ENCODE measurements at places on chromosomes 12 and 14.

- DNase-seq = no peak
Measured at GRCh38 chr12:4894019-4894418, 15.7 kb upstream of the KCNA1 start.

DNA sequence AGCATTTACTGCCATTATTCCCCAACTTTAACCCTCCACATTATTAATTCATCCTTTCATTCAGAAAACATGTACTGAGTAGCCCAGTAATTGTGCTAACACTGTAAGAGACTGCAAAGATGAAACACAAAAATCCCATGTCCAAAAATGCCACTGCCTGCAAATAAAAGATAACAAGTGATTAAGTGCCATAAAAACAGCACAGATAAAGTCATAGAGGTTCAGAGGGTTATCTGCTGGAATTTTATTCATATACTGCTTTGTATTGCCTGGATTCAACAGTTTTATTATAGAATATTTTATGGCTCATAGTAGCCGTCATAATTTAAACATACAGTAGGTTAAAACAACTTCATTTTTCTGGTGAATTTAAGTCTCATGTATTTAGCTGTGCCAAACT is 177.9 kb downstream of the KICS2 start:
- no peak for DNase-seq

GRCh38 chr14:81313775-81314429 is 86.2 kb downstream of the STON2 start:
- DNase-seq = no peak

DNA sequence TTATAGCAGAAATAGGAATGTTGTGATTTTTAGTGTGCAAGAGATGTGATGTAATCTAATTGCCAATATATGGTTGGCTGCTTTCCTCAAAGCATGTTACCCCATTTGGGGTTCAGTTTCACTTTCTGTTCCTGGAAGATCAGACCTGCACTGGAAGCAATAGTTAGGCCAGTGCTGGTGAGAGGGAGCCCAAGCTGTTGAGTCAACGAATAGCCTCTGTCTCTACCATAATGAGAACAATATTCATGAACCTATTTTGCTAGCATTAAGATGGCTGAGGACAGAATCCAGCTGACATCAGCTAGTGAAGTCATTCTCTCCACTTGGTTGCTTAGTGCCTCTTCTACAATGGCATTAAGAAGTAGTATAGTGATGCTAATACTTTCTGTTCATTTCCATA is 379.9 kb upstream of the DCN start:
- no peak for DNase-seq

DNA sequence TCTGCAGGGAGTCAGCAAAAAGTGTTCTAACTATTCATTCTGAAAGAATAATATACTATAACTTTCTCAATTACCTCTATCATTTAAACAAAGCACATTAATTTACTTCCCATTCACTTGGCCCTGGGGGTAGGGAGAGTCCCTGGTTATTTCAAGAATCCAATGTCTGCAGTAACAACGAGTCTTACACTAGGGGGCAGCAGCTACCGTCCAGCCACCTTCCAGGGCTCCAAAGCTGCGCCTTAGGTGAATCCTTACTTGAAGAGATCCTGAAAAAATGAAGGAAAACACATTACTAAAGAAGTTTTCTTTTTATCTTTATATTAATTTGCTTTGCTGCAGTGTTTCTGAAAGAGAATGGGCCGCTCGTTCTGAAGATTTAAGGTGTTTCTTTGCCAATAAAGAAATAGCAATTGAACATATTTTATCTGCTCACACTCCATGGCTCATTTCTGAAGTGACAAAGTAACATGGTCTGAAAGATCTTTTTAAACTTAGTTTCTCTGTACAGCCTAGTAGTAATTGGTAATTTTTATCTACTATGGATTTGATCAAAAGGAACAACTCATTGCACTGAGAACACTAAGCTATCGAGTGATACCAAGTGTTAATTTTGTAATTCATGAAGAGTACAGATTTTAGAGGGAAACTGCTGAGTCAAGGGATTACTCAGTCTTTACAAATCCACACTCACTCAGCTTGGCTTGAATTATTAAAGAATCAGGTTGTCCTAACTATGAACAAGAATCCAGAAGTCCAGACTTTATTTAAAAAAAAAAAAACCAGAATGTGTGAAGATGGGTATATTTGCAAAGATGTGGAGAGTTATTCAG is 27.6 kb downstream of the BHLHE41 start:
- DNase-seq = peak; percentile 55

DNA sequence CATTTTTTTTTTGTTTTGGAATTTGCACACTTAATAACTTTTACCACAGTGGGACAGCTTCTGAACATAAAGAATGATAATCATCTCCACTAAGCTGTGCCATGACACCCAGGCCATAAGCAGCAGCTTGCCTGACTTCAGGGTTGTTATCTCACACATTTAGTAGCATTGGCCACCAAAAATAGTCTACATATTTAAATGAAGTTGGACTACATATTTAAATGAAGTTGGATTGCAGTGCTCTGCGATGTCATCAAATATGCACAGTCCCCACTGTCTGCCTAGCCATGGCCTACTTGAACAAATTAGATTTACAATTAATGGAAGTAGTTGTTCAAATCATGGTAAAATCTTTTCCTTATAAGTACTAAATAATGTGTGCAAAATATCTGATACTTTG is 101.0 kb downstream of the KLRB1 start:
- no peak for DNase-seq

DNA sequence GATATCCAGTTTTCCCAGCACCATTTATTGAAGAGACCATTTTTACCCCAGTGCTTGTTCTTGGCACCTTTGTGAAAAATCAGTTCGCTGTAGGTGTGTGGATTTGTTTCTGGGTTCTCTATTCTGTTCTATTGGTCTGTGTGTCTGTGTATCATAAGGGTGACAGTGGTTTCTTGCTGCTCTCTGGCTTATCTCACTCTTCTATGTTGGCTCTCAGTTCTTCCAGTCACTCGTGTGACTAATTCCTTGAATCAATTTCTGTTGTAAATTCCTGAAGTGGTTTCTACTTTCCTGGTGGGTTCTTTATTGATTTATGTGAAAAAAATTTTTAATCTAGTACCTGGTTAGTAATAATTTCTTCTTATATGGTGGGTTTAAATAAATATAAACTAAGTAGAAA is 58.3 kb downstream of the OTOGL start:
- no peak for DNase-seq

- no peak for DNase-seq
Measured at GRCh38 chr14:68234101-68234905, 414.7 kb downstream of the RAD51B start.

DNA sequence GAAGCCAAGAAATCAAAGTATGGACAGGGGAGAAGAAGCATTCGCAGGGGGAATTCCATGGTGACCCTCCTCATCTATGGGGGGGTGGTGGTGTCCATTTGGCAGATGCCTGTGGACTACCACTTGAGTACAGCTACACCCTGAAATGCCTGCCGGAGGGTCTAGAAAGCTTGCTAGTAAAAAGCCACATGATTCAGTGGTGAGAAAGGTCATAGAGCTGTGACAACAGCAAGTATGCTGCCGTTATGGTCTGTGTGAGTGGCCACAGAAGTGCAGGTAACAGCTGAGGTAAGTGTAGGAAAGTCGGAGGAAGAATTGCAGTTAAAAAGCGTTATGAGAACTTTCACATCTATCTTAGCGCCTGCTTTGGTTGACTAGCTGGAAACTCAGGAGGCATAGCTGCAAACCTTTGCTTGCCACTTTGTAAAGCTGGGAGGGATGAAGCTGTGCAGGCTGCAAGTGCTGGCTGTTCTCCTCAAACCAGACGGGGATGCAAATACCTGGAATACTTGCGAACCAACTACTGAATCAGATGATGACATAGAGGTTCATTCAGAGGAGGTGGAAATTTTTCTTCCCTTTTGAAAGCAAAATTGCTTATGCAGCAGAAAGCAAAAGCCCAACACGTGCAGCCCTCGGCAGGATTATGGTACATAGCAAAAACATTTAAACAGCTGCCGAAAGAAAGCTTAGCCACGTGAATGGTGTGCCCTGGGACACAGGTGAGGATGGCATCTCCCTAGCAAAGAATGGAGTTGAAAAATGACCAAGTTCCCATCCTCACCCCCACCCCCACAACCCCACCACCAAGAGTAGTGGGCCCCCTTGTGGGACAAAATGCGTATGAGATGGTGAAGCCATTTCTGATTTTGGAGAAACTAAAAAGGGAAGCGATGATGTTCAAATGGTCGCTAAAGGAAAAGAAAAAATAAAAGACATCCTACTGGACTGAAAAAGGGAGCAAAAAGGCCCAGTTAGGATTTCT is 287.0 kb downstream of the RERGL start:
- no peak for DNase-seq

GRCh38 chr12:110677982-110678381 is 10.9 kb downstream of the HVCN1 start:
- DNase-seq = no peak

DNA sequence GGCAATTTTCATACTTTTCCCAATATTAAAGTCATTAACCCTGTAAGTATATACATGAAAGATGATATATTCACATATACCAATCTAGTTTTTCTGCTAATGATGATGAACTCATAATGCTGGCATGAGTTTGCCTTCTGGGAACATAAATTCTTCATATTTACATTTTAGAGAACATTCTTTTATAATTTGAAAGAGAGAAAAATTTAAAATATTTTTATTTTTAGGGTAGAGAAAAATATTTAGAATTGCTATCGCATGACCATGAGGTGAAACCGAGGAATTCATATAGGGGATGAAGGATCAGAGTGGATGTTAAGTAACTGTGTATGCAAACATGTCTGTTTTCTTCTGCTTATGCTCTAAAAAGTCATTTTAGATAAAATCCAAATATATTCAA is 825.3 kb upstream of the FLRT2 start:
- DNase-seq = no peak

- no peak for DNase-seq
Measured at GRCh38 chr12:27905285-27906126, 67.0 kb downstream of the PTHLH start.

- DNase-seq = no peak
Measured at GRCh38 chr12:74620921-74621320, 83.3 kb downstream of the ATXN7L3B start.

DNA sequence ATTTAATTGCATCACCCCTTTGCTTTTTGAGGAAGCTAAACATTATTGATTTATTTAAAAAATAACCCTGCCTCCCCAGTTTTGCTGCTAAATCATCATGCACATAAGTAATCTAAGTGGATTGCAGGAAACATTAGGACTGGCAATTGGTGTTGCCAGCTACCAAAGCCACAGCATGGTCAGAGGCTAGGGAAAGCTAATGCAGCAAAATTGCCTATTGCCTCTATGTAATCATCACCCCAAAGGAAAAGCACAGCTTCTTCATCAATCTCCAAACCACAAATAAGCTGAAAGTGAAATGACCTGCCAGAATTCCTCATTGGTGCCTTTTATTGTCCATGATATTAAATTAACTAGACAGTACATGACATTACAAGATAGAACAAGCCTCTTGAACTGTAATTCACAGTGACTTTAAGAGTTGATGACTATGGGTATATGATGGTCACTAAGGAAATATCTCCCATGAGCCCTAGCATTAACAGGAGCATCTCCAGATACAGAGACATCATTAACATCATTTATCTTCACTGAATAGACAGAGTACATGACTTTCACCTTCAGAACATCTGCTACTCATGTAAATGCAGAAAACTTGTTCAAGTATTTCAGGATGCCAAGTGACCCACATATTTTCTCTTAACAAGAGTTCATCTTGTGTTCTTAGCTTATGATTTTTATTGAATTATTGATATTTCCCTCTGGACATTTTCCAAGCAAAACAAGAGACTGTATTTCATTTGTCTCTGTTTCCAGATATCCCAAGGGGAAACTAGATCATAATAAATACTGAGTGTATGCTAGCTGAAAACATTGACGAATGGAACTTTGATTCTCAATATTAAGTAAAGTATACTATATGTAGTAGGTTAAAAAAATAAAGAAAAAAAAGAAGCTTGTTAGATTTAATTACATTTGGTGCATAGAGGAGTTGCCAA is 29.4 kb downstream of the PTPRR start:
- no peak for DNase-seq

- no peak for DNase-seq
Measured at GRCh38 chr14:61342486-61342885, 21.1 kb downstream of the PRKCH start.

DNA sequence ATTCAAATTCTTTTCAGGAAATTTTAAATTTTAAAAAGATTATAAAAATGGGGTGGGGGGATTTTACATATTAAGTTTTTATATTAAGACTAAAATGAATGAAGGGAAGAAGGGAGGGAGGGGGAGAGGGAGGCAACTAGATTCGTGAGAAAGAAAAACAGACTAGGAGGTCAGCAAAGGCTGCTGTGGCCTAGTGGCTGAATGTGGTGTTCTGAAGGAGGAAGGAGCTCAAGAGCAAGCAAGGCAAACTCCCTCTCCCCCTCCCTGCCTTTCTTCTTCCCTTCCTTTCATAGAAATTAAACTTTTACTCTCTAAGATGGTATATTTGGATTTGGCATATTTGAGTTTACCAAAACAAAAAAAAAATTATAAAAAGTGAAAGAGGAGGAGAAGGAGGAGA is 18.1 kb downstream of the DYRK2 start:
- DNase-seq = no peak

GRCh38 chr12:10851243-10851858 is 2.1 kb upstream of the PRR4 start:
- no peak for DNase-seq

- no peak for DNase-seq
Measured at GRCh38 chr14:67492538-67492937, 4.0 kb upstream of the TMEM229B start.

GRCh38 chr14:90518069-90518940 is 121.5 kb downstream of the CALM1 start:
- DNase-seq = no peak

GRCh38 chr14:97380539-97380941 is 583.4 kb downstream of the VRK1 start:
- no peak for DNase-seq

DNA sequence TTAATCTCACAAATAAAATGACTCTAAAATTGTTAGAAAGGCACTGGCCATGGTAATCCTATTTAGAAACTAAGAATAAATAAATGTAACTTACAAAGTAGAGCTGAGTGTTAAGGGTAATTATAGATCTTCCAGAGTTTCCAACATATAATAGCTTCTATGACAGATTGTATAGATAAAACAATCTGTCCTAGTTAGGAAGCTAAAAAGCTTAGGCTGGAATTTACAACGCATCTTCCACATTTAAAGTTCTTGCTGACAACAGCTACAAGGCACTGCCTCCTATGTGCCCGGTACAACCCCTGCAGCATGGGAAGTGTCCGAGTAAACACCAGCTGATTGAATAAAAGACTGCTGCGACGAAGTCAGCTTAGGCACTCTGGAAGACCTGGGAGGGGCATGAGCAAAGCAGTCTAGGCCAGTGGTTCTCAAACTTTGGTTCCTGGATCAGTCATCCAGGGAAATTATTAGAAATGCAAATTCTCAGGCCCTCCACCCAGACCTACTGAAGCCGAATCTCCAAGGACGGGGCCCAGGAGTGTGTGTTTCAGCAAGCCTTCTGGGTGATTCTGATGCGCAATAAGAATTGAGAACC is 635.6 kb upstream of the TBX3 start:
- no peak for DNase-seq
